Femur (tissue), 1 donor: ENCODE measurements at places on chromosomes 7 and 10.

GRCh38 chr7:136359333-136359903 lies 382.3 kb upstream of the MTPN start:
- DNase-seq: no peak

DNA sequence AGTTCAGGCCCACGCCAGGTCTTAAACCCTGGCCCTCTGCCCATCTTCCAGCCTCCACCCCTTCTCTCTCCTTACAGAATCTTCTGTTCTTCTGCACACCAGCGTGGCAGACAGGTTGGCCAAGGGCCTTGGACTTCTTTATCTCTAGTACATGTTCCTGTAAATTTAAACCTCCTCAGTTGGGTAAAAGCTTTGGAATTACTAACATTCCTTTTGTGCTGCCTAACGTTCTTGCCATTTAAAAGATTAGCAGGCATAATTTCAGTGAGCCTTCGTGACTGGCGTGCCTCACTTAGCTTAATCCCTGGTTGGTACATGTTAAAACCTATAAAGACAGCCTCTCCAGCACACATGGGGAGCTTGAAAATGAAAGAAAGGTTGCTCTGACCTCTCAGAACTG lies 192.2 kb downstream of the CUX1 start:
- no peak for DNase-seq

- DNase-seq: peak; percentile 61
Measured at GRCh38 chr7:2138146-2138765, 94.5 kb downstream of the MAD1L1 start.

DNA sequence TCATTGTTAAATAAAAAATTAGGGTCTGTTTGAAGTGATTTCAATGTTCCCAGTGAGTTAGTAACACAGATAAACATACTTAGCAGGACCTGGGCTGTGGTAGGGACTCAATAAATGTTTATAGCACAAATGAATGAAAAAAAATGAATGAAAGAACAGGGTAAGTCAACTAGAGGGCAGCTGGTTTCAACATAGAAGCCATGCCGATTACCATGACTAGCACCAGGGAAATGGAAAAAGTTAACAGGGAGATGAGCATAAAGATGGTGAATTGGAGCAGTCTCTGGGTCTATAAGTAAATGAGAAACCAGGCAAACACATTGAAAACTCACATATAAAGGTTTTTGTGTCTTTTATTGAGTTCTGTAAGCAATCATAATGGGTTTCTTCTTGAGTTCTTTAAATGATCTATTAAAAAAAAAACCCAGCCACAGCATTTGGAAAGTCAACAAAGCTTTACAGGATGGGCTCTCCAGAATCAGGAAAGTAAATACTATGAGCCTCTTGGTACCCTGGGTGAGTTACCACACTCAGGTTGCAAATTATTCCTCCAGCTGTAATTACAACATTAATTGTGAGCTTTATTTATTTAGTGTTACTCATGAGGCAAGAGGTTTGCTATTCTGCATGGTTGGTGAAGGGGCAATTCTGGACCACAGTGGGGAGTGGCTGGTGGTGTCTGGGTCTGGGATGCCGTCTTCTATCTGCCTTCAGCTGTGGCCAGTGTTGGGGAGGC lies 46.1 kb upstream of the MTPN start:
- no peak for DNase-seq

DNA sequence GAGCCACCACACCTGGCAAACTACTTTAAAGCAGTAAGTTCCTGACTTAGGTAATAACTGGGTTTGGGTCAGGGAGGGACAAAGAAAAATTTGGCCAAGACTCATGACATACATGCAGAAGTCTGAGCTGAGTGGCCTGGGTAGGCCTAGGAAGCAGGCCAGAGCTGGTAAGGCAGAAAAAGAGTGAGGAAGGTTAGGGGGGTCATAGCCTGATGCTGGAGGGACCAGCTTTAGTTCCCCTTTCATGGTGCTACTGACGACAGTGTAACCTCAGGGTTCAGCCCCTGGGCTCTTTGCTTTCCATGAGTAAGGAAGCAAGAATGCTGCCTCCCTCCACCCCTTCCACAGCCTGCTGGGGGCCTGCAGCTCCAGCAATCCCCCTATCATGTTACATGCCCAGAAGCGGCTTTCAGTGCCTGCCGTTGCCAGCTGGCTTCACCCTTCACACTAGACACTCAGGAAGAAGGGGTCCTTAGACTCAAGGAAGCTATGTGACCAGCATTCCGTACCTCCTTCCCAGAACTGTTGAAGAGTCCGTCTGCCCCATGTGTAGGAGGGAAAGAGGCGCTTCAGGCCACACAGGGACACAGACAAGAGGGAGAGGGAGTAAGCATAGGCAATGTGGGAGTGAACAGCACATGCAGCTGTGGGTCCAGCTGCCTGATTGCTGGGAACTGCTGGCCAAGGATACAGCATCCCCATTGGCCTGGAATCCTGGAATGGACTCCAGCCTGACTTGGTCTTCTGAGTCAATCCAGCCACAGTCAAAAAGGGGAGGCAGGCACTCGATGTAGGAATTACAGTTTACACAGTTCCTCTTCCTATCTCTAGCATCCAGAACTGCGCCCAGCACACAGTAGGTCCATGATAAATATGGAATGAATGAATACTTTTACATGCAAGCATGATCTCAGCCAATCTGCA lies 4.1 kb upstream of the PLAU start:
- DNase-seq: peak; percentile 93

GRCh38 chr10:116437076-116437692 lies 9.5 kb downstream of the PNLIPRP3 start:
- no peak for DNase-seq

DNA sequence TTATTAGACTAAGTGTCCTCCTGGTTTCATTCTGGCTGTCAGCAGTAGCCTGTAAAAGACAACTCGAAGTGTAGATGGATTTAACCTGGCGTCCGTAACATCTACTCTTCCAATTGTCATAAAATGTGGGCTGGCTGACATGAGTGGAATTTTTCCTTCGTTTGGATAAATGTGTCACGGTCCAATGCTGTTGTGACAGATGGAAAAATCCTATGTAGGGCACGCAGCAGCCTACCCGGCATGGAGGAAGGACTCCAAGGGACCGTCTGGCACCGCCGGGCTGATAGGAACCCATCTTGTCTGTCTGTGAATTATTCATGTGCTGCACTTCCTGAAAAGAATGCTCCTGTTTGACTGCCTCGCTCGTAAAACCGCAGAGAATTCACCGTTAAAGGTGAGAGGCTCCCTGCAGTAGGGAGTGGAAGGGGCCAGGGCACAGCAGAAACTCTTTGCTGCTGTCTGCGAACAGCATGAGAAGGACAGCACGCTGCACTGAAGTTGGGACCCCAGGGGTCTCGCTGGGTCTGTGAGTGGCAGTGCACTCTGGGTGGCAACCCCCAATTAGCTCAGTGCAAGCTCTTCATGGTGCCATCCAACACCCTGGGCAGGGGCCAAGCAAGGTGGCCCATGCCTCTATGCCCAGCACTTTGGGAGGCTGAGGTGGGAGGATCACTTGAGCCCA lies 1.6 kb upstream of the ORAI2 start:
- DNase-seq: peak; percentile 58

GRCh38 chr7:83005410-83005809 lies 157.3 kb downstream of the PCLO start:
- DNase-seq: no peak

GRCh38 chr10:70911386-70911785 lies 23.0 kb upstream of the PCBD1 start:
- no peak for DNase-seq
